Spinal cord (tissue), 10 donors: ENCODE measurements at places on chromosomes 6 and 20.

DNA sequence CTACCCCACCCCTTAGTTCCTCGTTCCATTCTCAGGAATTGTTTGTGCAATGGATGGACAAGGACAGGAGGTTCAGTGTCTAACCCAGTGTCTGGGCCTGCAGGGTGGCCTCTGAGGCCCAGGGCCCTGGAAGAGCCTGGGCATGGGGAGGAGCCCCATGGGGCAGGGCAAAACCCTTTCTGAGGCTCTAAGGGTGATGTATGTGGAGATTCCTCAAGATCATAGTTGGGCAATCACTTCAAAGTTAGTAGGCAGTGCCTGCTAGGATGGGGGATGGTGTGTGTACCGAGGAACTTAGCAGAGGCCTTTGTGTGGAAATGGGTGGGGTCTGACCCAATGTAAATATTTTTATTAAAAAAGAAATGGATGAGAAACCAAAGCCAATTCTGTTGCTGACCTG lies 6.7 kb upstream of the C2 start:
- no peaks in the 10 kb centered on the region for H3K27me3 ChIP-seq
- H3K27ac ChIP-seq, result no peak overlapping the region
- H3K4me3 ChIP-seq, result no peak overlapping the region
- no peaks in the 10 kb centered on the region for H3K4me1 ChIP-seq

- H3K4me1 ChIP-seq, result no peaks in the 10 kb centered on the region
- DNase-seq, result no peak
- H3K27ac ChIP-seq, result no peak overlapping the region
- no peak overlapping the region for H3K4me3 ChIP-seq
- no peaks in the 10 kb centered on the region for H3K27me3 ChIP-seq
Observed at GRCh38 chr6:10599046-10599445, 77.9 kb downstream of the GCNT2 start.

- no peak for DNase-seq
- no peak overlapping the region for H3K4me3 ChIP-seq
- H3K27me3 ChIP-seq, result no peaks in the 10 kb centered on the region
Observed at GRCh38 chr6:37083243-37084138, 78.0 kb downstream of the FGD2 start.

- no peaks in the 10 kb centered on the region for H3K36me3 ChIP-seq
- no peak overlapping the region for H3K27ac ChIP-seq
- H3K4me3 ChIP-seq, result no peak overlapping the region
- H3K27me3 ChIP-seq, result no peaks in the 10 kb centered on the region
Observed at GRCh38 chr6:107310362-107310761, 149.0 kb downstream of the PDSS2 start.

GRCh38 chr20:38827770-38828281 lies 22.3 kb downstream of the PPP1R16B start:
- no peak for DNase-seq
- no peaks in the 10 kb centered on the region for H3K27me3 ChIP-seq
- H3K36me3 ChIP-seq, result peaks cover 9% of the 10 kb centered on the region
- H3K4me3 ChIP-seq, result no peak overlapping the region
- peaks cover 5% of the 10 kb centered on the region for H3K4me1 ChIP-seq

GRCh38 chr6:123805921-123806320 lies 2.3 kb downstream of the NKAIN2 start:
- no peak overlapping the region for H3K27ac ChIP-seq
- H3K36me3 ChIP-seq, result no peaks in the 10 kb centered on the region
- H3K4me1 ChIP-seq, result peaks cover 8% of the 10 kb centered on the region
- peaks cover 3% of the 10 kb centered on the region for H3K27me3 ChIP-seq

DNA sequence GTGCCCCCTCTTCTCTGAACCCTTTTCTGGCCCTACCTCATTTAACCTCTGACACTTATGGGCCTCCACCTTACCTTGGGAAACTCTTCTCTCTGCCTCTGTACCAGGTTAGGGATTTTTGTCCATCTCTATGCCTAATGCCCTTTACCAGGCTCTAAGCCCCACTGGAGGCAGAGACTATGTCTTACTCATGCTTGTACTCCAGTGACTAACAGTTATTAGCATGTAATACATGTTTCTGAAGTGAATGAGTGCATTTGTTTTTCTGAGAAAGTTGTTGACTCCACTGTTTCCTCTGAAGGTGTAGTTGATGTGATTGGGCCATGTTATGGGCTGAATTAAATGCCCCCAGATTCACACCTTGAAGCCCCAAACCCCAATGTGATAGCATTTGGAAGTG lies 234.3 kb downstream of the PACRG start:
- no peak for DNase-seq
- no peak overlapping the region for H3K27ac ChIP-seq
- no peaks in the 10 kb centered on the region for H3K4me1 ChIP-seq
- no peaks in the 10 kb centered on the region for H3K36me3 ChIP-seq
- H3K4me3 ChIP-seq, result no peak overlapping the region

- peaks cover 39% of the 10 kb centered on the region for H3K36me3 ChIP-seq
- H3K4me3 ChIP-seq, result no peak overlapping the region
- no peaks in the 10 kb centered on the region for H3K4me1 ChIP-seq
- H3K27ac ChIP-seq, result no peak overlapping the region
- H3K27me3 ChIP-seq, result no peaks in the 10 kb centered on the region
Observed at GRCh38 chr6:152257581-152257980, 379.6 kb downstream of the SYNE1 start.

DNA sequence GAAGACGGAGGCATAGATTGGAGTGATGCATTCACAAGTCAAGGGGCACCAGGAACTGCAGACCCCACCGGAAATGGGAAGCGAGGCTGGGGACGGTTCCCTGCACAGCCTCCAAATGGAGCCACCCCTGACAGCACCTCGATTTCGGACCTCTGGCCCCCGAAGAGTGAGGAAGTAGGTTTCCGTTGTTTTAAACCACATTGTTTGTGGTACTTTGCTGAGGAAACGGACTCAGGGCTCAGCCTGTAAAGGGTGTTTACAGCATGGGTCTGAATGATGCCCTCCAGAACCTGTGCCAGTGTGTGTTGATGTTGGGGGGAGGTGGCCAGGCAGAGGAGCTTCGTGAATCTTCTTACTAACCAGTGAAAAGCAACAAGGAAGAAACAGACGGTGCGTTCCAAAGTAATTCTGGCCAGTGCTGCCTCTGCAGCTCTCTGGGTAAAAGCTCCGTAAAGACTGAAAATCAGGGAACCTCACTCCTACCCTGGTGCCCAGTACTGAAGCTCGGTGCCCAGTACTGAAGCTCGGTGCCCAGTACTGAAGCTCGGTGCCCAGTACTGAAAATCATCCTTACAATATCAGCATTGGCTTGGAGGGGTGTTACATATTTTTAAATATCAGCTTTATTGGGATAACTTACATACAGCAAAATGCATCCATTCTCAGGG lies 30.1 kb upstream of the CCR6 start:
- no peak overlapping the region for H3K4me3 ChIP-seq
- DNase-seq, result no peak
- no peaks in the 10 kb centered on the region for H3K36me3 ChIP-seq

- peaks cover 8% of the 10 kb centered on the region for H3K4me1 ChIP-seq
- DNase-seq, result no peak
- peaks cover 21% of the 10 kb centered on the region for H3K36me3 ChIP-seq
- no peak overlapping the region for H3K4me3 ChIP-seq
- no peaks in the 10 kb centered on the region for H3K27me3 ChIP-seq
Observed at GRCh38 chr20:58900397-58900796, 47.9 kb downstream of the GNAS start.

GRCh38 chr6:105753207-105753606 lies 332.9 kb upstream of the PRDM1 start:
- no peak for DNase-seq
- no peaks in the 10 kb centered on the region for H3K27me3 ChIP-seq
- H3K4me3 ChIP-seq, result no peak overlapping the region
- no peaks in the 10 kb centered on the region for H3K36me3 ChIP-seq
